ENCODE measurements at places on chromosomes 12 and 14.

- no peak for DNase-seq
These were observed 16.4 kb upstream of the RAB35 start for GRCh38 chr12:120132863-120133385.

DNA sequence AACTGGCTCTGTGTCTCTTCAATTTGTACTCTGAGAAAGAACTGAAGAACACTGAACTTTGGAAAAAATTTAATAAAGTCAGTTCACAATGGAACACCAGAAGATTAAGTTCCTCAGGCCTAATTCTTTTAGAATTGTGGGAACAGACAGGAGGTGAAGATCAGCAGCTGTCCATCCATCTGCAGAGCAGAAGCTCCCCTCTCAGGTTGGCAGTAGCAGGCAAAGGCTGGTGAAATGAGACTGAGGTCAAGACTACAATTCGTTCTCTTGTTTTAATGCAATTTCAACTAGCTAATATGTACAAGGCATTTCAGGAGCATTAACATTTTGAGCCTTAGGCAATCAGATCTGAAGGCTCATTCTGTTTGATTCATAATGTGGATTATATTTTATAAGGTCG is 10.3 kb upstream of the TRHDE start:
- no peak for DNase-seq

GRCh38 chr12:119479121-119479561 is 114.4 kb upstream of the TMEM233 start:
- DNase-seq: no peak

DNA sequence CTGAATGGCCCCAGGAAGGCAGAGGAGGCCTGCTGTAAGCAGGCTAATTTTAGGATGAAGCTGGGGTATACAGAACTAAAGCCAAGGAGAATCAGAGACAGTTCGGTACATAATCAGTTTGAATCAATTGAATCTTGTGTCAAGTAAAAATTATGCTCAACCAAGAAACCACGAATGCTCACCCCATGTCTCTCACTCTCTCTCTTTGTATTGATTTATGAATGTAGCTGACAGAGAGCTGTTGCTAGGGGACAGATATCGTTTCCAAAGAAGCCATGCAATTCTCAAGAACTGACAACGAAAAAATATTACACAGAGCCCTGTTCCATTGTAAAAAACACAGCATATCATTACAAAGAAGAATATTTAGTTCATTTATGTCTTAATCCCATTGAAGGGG is 151.1 kb upstream of the PKP2 start:
- DNase-seq: no peak

DNA sequence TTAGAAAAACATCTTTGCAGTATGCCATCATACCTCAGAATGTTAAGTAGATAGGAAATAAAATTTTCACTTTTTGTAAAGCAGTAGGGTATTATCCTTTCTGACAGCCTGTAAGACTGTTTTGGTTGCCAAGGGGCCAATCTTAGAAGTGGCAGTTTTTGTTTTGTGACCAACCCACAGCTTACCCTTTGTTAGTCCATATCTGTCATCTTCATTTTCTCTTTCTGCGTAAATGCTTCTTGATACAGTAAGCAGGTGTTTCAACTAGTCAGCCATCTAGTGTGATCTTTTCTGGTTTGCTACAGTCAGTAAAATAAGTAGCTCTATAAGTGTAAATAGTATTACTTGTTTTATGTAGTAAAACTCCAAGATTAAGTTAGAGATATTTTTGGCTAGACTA is 8.8 kb downstream of the PPM1A start:
- no peak for DNase-seq

- no peak for DNase-seq
These were observed 5.0 kb downstream of the TMEM116 start for GRCh38 chr12:112007945-112008344.

GRCh38 chr14:52551205-52551604 is 1.1 kb downstream of the TXNDC16 start:
- no peak for DNase-seq

- no peak for DNase-seq
These were observed 8.6 kb downstream of the AK7 start for GRCh38 chr14:96400495-96400894.

- no peak for DNase-seq
These were observed 1196.5 kb downstream of the GALC start for GRCh38 chr14:86796221-86797074.

GRCh38 chr12:131075611-131076010 is 121.9 kb downstream of the ADGRD1 start:
- no peak for DNase-seq

DNA sequence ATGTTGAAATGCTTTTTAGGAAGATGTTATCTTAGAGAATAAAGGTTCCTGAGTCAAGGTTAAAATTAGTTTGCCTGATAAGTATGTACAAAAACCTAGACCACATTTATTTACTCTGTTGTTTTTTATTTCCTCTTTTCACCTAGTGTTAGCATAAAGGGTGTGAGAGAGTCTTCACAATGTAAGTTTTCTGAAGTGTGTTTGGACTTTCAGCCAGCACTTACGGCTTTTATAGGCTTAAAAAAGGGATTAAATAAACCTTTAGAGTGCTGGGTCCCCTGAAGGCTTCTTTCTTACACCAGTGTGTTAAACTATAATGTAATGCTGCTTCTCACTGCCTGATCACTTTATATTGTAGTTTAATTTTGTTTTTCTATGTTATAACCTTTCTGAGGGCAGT is 27.2 kb downstream of the ARHGAP5 start:
- DNase-seq: no peak

DNA sequence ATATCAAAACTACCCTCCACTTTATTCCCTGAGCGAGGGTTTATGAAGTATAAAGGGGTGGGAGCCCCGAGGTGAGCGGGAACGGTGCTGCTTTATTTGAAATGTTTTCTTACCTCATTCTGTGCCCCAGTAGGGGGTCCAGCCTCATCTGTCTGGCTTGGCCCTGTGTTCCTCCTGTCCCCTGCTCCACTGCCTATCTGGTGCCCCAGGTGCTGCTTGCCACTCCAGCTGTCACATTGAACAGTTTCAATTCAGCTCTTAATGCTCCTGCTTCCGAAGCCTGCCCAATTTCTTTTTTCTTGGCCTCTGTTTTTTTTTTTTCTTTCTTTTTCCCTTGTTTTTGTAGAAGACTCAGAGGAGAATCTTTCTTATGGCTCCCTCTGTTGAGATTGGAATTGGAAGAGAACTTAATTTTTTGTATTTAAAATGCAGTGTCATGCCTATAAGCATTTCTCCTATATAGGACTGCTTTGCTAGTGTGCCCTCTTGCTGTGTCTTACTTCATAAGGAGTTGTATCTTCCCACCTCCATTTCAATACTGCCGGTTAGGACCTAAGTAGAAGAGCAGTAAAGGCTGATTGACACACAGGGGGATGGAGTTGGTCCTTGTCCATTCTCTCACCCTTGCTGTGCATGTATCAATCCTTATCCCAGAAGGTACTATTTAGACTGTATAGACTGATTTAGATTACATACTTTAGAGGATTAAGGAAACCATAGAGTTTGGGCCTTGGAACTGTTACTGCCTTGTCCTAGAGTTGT is 2.3 kb downstream of the ATXN7L3B start:
- DNase-seq: no peak

GRCh38 chr14:26775765-26776563 is 178.1 kb upstream of the NOVA1 start:
- DNase-seq: no peak

GRCh38 chr12:109827566-109828550 is 5.3 kb downstream of the TRPV4 start:
- no peak for DNase-seq

DNA sequence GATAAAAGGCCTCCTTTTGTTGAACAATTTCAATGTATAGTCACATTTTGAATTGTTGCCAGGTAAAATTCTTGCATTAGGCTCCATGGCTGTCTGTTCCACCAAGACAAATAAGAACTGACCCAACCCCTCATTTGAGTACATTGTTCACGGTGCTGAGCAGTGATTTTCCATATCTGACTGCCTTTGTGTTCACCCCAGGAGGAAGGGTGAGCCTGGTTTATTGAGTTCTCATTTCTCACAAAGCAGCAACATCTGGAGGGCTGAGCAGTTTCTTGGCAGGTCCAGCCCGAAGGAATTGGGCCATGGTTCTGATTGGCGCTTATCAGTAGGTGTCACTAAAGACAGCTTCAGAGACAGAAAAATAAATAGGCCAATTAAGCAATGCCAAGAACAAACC is 149.1 kb downstream of the BMP4 start:
- no peak for DNase-seq

DNA sequence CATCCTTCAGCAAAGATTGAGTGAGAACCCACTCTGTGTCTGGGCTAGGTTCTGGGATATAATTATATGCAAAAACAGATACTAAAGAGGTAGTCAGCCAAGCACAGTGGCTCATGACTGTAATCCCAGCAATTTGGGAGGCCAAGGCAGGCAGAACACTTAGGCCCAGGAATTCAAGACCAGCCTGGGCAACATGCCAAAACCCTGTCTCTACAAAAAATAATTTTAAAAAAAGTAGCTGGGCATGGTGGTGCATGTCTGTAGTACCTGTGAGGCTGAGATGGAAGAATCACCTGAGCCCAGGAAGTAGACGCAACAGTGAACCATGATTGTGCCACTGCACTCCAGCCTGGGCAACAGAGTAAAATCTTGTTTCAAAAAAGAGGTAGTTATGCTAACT is 237.5 kb upstream of the HMGA2 start:
- no peak for DNase-seq

DNA sequence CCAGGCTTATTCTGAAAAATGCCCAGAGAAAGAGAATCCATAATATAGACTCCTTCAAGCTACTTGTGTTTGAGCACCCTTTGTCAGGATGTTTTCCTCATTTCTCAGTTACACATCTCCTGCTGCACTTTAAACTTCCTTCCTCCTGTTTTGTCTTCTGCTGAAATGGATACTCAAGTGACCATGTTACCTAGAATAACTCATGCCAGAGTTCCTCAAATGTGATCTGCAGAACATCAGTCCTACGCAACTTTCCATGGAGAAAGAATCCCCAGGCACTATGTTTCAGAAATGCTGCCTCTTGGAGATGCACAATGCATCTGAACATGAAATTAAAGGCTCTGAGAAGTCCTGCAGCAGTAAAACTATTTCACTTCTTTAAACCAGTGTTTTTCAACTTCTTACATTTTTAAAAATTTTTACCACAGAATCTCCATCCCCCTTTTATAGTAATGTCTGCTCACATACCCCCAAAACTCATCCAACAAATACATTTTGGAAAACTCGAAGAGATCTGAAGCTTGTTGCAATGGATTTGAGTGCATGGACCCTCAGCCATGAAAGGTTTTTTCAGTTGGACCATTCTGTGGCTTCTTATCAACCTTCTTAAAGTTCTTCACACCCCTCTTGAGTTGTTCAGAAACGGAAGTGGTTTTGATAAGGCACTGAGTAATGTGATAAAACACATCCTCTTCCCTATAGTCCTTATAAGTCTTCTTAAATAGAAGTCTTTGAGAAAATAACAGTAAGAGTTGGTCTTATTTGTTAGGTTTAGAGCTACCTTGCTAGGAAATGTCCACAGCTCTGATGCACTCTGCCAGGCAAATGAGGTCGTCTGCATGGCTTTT is 84.5 kb upstream of the KCNA1 start:
- no peak for DNase-seq

All from smooth muscle cell of the brain vasculature (primary cell).